Activated CD4-positive, alpha-beta T cell treated with anti-CD3 and anti-CD28 coated beads, Interleukin-2, amount 10 ng/mL, durations not matched to agents 7 days and 5 days (primary cell): ENCODE measurements at places on chromosomes 2 and 18.
A peak's percentile ranks its signal among the peaks of the same experiment; 100 is the strongest.

GRCh38 chr2:33015421-33016142 lies 68.8 kb downstream of the LTBP1 start:
- no peak for DNase-seq

DNA sequence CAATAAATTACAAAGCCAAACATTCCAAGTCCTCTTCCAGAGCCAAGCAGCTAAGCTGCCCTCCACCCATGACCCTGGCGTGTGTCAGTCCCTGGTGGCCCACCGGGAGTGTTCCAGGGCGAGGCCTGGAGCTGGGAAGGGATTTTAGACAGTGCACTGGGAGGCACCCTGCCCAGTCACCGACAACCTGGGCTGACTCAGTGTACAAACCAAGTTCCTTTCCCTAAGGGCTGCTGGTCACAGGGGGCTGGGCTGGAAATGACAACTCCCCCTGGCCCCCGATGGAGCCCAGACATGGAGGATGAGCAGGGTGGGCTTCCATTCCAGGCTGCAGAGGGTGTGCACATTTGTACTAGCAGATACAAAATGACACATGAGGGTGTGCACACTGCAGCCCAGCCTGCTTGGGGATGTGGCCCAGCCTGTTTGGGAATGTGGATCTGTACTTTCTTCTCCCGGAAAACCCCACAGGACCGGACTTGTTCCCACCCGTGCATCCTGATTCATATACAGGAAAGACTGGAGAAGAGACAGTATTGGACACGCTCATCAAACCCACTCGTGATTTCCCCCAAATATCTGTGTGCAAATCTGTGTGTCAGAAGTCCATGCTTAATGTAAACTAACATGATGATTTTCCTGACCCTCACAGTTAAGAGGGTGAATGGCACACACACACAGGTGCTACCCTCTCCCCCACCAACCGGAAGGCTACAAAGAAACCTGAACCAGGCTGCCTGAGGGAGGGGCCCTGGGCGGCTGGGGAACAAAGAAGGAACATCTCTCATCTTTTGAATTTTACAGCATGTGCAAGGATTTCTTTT lies 58.9 kb downstream of the NDUFA10 start:
- DNase-seq, result no peak

GRCh38 chr2:69180227-69180626 lies 167.2 kb downstream of the ANTXR1 start:
- DNase-seq, result no peak

- DNase-seq, result no peak
These were observed 38.3 kb upstream of the ASB18 start for GRCh38 chr2:236302555-236302954.

GRCh38 chr18:65487569-65487968 lies 263.2 kb upstream of the CDH7 start:
- DNase-seq, result no peak

DNA sequence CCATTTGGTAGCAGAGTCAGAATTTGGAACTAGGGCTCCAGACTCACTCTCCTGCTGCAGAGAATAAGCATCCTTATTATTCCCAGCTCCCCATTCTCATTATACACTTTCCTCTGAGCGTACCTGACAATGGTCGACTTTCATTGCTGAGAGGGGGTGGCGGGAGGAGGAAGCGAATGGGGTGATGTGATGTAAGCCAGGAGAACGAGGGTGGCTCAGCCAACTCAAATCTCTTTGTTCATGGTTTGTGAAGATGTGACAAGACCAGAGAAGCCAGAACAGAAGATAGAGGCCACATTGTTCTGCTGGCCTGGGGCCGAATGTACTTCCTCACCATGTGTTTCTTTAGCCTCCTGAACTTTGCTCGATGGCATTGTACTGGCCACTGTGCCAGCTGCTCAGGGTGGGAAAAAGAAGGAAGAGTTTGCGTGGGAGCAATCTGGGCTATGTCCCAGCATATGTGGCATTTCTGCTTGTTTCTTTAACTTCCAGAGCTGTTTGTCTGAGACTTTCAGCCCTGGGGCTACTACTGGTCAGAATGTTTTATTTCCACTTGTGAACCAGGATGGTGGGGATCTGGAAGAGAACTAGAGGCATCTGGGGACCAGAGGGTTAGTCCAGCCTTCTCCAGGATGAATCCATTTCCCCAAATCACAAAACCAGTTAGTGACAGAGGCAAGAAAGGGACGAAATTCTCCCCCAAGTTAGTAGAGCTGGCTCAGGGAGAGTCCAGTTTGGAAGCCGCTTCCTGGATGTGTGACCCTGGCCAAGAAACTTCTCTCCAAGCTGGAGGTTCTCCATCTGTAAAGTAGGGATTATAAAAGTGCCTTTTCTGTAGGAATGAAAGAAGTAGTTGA lies 62.6 kb downstream of the MOGAT1 start:
- no peak for DNase-seq

DNA sequence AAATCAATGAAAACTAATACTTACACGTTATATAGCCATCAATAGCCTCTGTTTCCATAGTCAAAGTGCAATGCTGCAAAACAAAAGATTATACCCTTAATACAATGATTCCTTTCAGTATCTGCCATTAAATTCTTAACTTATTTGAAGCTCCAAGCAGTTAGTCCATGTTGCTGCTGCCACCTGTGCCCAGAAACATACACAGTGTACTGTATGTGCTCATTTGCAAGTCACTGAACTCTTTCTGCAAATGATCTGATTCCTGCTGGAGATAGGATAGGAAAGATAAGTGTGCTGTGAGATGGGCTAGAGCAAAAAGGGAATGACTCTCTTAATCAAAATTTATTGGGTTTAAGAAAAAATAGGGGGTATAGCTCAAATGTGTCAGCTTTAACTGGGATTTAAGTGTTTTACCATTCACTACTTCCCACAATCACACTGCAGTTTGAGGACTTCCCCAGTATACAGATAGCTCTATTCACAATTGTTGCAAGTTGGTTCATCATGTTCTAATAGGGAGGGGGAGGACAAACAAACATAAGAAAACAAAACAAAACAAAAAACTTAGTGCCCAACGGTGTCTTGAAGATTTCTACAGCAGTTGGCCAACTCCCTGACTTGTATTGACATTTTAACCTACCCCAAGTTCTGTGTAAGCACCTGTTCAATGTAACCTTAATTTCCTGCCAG lies 2.7 kb downstream of the IKZF2 start:
- DNase-seq, result no peak

DNA sequence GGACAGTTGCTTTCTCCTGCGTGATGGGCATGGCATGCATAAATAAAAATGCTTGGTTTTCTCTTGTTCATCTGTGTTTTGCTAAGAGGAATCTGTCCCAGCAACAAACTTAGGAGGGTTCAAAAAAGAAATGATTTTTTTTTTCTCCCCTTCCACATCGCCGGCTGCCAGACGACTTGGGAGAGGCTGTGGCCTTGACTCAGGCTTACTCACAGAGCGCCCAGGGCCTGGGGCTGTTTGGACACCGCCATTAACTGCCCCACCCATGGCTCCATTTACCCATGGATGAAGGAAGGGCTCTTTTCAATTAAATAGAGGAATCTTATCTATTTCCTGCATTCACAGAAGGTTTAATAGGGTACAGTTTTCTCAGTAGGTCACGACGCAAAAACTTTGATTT lies 22.3 kb upstream of the SERPINB5 start:
- DNase-seq, result no peak

DNA sequence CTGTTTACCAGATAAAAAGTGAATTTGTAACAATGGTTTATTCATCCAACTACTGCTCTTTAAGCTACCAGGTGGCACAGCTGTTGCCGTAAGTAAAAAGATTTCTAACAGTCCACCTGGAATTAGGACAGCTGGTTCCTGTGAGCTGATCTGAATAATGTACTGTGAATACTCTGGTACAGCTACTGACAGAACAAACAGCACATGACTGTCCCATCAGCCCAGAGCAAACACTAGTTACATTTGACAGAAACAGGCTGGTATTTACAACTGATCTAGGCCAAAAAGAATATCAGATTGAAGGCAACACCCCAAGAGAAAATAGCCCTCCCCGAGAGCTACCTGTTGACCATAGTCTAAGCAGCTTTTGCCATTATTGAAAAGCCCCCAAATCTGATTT lies 840.4 kb downstream of the CPS1 start:
- DNase-seq, result no peak

DNA sequence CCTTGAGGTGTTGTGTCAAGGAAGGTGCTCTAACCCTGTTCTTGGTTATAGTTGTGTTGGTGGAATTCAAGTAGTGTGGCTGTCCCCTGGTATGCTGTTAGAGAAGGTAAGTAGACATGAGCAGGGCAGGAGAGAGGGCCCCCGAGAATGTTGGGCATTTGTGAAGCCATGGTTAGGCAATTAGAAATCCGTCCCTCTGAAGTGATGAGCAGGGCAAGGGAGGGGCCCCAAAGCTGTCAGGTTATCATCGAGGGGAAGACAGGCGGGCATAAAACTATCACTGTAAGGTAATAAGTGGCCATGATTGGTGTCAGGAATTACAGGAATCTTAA lies 5.2 kb downstream of the XRCC5 start:
- DNase-seq, result no peak

DNA sequence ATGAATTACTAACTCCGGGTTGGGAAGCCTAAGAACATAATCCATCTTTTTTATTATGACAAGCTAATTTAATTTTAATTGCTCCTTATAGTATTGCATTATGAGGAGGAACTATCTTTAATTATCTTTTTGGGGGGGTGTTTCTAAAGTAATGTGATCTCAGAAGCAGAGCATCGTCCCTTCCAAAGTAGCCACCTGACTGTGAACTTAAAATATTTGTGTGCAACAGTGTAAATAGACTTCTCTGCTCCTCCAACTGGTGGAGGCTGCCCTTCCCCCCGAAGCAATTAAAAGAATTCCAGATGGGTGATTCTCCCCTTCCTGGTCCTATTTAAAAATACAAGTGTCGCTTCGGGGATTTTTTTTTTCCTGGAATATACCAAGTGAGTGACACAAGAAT lies 55.7 kb downstream of the TCF7L1 start:
- no peak for DNase-seq

- DNase-seq, result no peak
These were observed 19.2 kb downstream of the PMAIP1 start for GRCh38 chr18:59918997-59919396.

DNA sequence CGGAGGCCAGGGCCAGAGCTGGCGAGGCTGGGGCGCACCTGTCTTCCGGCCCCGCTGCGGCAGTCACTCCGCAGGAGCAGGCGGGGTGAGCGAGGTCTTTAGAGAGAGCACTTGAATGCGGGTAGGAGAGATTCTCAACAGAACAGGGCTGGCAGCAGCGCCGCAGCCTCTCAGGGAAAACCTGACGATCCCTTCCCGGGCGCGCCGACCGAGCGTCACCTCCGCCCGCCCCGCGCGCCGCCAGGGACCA lies 526 bp downstream of the PRKRA start:
- peak; percentile 78 for DNase-seq

DNA sequence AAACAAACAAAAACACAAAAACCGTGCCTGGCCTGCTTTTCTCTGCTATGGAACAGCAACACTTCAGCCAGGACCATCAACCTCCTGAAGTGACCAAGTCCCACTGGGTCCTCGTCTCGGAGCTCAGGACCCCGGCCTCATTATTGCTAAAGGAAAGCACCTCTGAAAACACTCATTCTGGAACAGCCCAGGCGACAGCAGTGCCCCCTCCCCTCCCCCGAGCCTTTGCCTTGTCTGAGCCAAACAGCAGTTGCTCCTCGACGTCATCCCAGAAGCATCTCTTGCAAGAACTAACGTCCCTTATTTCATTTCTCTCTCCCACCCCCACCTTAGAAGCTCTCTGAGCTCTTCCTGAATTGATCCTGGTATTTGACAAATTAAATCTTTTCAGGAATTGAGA lies 27.4 kb downstream of the APCDD1 start:
- DNase-seq, result no peak

DNA sequence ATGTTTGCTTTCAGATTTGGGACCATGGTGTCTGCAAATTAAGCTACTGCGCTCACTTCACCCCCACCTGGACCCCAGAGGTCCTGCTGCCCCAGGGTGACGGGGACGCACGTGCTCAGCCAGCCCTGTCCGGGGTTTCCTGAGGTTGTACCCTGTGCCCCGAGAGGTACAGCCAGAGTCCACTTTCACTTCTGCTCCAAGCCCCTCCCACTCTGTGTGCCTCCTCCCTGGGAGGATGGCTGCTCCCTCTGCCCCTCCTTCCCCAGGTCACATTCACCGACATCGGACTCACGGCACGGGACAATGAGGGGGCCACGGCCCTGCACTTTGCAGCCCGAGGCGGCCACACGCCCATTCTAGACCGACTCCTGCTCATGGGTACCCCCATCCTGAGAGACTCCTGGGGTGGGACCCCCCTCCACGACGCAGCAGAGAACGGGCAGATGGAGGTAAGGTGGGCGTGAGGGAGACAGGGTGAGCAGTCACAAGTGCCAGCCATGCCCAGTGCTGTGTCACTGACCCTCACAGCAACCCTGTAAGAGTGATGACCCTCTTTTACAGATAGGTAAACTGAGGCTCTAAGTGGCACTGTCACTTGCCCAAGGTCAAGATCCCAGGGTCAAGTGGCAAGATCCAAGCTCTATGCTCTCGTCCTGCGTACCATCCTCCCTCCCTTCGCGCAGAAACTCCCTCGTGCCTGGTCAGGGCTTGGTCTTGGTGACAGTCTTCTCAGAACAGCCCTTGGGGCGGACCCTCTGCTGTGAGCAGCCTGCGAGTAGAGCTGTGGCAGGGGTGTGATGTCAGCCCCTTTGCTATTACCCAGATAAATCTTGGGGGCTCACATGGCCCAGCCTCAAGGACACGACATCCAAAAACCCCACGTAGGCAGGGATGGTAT lies 7.6 kb downstream of the ESPNL start:
- DNase-seq, result no peak

GRCh38 chr2:37916512-37917082 lies 8.5 kb upstream of the RMDN2 start:
- DNase-seq, result no peak

GRCh38 chr2:54638774-54639187 lies 84.7 kb upstream of the EML6 start:
- no peak for DNase-seq
